ENCODE measurements at places on chromosomes 13 and 19.

DNA sequence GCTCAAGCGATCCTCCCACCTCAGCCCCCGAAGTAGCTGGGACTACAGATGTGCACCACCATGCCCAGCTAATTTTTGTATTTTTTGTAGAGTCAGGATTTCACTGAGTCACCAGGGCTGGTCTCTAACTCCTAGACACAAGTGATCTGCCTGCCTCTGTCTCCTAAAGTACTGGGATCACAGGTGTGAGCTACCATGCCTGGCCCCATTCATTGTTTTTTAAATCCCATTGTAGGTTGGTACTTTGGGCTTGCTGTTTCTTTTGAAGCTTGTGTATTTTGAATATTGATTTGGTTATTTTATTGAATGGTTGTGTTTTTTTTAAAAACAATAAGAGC is 26.7 kb downstream of the ZMYM2 start:
- DNase-seq = no peak

DNA sequence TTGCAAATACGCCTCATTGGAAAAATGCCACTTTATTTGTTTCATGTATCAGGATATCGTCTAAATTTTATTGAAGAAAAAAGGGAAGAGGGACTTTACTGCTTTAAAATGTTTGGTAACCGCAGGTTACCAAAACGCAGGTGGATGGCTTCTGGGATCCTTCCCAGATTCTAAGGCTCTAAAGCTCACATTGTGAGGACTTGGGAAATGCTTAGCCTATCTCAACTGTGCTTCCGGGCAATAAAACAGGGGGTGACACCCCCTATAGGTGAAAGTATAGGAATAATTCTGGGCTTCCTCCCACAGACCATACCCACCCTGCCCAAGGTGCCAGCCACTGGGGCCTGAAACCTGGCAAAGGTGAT is 73.2 kb upstream of the IPO5 start:
- DNase-seq = no peak

DNA sequence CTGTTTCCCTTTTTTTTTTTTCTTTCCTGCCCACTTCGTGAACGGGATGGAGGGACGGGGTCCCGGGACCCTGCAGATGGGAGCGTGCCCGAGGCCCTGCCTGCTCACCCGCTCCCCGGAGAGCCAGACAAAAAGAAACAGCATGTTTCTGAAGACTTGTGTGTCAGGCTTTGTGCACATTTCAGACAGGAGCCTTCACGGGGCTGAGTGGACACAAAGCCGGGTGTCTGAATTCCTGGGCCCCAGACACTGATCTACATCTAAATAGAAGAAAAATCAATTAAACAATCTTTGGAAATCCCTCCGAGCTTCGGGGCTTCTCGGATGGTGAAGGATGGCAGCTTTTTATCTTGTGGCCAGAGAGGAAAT is 4.2 kb downstream of the PGPEP1 start:
- no peak for DNase-seq

DNA sequence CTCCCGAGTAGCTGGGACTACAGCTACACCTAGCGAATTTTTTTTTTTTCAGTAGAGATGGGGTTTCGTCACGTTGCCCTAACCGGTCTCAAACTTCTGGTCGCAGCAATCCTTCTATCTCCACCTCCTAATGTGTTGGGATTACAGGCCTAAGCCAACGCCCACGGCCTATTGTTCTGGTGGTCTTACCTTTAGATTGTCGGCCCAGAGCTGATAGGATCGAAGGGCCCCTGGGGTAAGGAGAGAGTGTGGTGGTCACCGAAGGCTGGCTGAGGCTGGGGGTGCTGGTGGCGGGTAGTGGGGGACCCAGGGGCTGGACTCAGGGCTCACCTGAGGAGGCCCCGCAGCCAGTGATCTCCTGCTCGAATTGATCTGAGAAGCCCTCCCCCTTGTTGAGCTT is 7.0 kb downstream of the CRB3 start:
- DNase-seq = no peak

DNA sequence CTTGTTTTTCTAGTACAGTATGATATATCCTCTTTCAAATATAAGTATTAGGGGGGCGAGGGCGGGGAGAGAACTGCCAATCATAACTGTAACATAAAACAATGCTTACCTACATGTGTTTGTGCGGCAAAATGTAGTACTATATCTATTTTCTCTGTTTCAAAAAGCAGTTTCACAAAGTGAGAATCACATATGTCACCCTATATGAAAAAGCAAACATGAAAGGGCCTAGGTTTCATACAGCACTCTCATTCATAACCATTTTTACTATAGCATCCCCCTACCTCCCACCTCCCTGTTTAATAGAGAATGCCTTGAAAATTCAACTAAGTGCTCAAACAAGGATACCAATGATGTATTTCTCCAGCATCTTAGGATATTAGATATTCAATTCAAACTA is 5.2 kb downstream of the TGDS start:
- no peak for DNase-seq

DNA sequence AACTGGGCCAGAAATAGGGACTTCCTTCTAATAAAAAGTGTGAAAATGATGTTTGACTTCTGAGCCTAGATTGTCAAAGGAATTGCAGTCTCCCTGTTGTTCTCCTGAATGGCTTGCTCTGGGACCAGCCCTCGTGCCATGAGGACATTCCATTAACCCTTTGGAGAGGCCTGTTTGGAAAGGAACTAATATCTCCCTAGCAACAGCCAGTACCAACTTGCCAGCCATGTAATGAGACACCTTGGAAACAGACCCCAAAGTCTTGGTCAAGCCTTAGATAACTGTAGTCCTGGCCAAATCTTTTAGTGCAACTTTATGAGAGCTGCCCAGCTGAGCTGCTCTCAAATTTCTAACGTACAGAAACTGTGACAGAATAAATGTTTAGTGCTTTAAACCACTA is 8.2 kb upstream of the SIAH3 start:
- DNase-seq = no peak

Data from amniotic epithelial cell (primary cell).